Ammon's horn (tissue), 1 donor: ENCODE measurements at places on chromosomes 12 and 14.

GRCh38 chr14:85501751-85502150 is 28.2 kb upstream of the FLRT2 start:
- no peak for DNase-seq

GRCh38 chr12:30420561-30420960 is 275.1 kb downstream of the IPO8 start:
- no peak for DNase-seq

- no peak for DNase-seq
Measured at GRCh38 chr12:132543298-132544079, 53.5 kb downstream of the FBRSL1 start.

DNA sequence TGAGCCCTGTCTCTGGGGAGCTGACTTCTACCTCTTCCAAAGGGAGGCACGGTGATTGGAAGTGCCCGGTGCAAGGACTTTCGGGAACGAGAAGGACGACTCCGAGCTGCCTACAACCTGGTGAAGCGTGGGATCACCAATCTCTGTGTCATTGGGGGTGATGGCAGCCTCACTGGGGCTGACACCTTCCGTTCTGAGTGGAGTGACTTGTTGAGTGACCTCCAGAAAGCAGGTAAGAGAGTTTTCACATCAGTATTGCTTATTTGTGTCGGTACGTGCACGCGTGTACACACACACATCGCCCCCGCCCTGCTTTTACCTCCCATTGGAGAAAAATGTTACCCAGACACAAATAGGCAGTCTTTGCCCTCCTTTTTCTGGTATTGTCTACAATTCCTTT is 13.7 kb downstream of the PFKM start:
- DNase-seq: no peak

DNA sequence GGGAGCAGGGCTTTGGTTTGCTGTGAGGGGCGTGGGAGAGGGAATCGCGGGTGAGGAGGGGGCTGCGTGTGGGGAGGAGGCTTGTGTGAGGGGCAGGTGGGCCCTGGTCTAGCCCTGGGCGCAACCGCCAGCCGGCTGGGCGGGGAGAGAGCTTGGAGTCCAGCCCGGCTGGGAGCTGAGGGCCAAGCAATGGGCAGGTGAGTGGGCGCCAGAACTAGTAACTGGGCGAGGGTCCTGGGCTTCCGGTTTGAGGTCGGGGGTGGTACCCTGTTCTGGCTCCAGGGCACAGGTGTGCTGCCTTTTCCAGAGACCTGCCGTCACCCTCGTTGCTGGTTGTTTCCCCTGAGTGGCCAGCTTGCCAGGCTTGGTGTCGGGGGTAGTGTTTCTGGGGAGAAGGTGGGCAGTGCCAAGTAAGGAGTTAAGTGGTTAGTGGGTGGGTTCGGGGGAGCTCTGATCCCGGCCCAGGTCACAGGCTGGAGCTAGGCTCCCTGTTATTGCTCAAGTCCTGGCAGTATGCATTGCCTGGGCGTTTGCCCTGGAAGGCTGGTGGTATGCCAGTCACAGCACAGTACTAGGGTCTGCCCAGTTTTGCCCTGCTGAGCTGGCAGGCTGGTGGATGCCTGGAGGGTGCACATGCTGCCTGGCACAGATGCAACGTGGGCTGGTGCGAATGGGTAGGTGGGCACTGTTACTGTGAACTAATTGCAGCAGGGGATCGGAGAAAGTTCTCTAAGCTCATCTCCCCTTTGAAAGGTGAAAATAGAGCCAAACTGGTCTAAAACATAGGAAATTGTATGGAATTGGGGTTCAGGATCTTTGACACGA is 683 bp downstream of the CIPC start:
- peak; percentile 90 for DNase-seq

- DNase-seq: no peak
Measured at GRCh38 chr12:131203666-131204415, 250.1 kb downstream of the ADGRD1 start.

- peak; percentile 6 for DNase-seq
Measured at GRCh38 chr14:29390081-29390832, 537.4 kb downstream of the PRKD1 start.

GRCh38 chr12:51388069-51388799 is 3.0 kb downstream of the GALNT6 start:
- DNase-seq: peak; percentile 66

DNA sequence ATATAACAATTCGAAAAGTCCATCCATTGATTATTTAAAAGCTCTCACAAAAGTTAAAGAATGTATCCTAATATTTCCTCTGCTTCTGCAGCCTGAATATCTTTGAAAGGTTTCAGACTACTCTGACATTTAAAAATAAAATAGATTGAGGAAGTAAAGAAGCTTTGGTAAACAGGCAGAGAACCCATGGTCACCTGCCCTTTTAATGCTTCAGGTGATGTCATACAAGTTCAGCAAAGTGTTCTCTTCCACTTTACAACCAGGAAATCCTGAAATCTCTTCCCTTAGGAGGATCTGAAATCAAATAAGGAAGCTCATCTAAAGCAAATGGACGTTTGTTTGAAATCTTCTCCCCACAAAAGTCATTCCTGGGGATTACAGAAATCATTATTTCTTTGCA is 322.4 kb downstream of the PDZRN4 start:
- no peak for DNase-seq

DNA sequence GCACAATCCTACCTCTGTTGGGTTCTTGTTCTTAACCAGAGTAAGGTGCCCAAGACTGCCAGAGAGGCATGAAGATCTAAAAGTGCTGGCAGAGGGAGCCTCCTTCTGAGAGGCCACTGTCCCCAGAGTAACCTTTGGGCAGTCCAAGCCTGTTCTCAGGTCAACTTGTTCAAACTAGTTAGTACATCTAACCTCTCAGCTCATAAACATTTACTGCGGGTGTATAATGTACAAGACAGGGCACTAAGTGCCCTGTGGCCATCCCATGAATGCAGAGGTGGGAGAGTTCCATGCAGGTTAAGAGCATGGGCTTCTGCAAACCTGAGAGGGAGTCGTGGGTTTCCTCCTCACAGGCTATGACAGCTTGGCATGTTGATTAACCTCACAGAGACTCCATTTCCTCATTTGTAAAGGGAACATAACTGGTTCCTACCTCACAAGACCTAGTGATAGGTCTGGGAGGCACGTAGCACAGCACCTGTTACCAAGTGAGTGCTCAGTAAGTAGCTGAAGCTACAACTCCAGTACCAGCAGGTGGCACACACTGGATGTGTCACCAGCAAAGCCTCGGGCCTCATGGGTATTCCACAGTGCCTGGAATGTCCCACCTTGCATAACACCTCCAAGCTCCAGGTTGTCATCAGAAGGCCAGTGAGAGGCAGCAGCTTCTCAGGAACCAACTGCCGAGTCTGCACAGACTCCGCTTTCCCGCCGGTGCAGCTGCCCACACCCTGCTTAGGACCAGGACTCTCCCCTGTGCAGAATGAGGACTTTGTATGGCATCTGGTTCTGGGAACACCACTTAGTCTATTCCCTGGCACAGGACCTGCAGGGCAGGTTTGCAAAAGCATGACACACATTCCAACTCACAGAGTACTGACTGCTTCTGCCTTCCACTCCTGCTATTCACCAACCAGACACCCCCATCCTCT is 4.4 kb downstream of the VDR start:
- DNase-seq: no peak

DNA sequence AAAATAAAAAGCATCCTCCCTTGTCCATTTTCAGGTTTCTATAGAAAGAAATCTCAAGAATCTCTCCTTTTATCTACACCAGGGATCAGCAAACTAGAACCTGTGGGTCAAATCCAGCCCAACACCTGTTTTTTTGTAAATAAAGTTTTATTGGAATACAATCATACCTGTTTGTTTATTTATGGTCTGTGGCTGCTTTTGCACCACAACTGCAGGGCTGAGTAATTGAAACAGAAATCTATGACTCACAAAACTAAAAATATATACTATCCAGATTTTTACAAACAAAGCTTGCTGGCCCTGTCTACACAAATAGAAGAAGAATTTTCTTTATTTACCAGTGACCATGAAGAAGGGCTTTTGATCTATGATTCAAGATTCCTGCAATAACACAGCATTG is 95.1 kb upstream of the COCH start:
- no peak for DNase-seq

GRCh38 chr12:75528692-75529091 is 17.3 kb upstream of the KRR1 start:
- no peak for DNase-seq

- no peak for DNase-seq
Measured at GRCh38 chr12:9710584-9711375, 22.1 kb downstream of the CLECL1 start.

GRCh38 chr12:39412210-39412609 is 30.7 kb downstream of the KIF21A start:
- DNase-seq: no peak

- DNase-seq: no peak
Measured at GRCh38 chr12:103710544-103710943, 123.5 kb downstream of the STAB2 start.
